ENCODE measurements at places on chromosomes 13 and 19. TPM values are rescaled to one million over a fixed set of nuclear protein-coding genes. Genes with fewer than 3 reads are reported as not detected.

The MEIOSIN gene
- total RNA-seq: not detected

The NCCRP1 gene
- total RNA-seq: not detected

The ATP4A gene
- not detected for total RNA-seq

The CEACAM20 gene
- total RNA-seq: not detected

The PCDH8 gene
- total RNA-seq: not detected

Measured in bronchus fibroblast of lung (primary cell).